ENCODE measurements at places on chromosomes 2 and 18. TPM values are rescaled to one million over a fixed set of nuclear protein-coding genes. Genes with fewer than 3 reads are reported as not detected.

Gene UGT1A8
- 15.9 TPM for total RNA-seq

Gene LYPD1
- total RNA-seq = 0.66 TPM

Gene IL37
- not detected for total RNA-seq

Gene UGT1A4
- total RNA-seq = 0.93 TPM

Gene MBD1
- total RNA-seq = 92.3 TPM

Gene TM4SF20
- 34.9 TPM for total RNA-seq

Gene SNX17
- 99.6 TPM for total RNA-seq

Gene CXCR1
- total RNA-seq = not detected

Gene PROM2
- 27.4 TPM for total RNA-seq

Gene HOXD9
- total RNA-seq = 1.7 TPM

Gene CCL20
- total RNA-seq = 43.5 TPM

Gene PID1
- total RNA-seq = 40.3 TPM

Gene ATP6V1C2
- total RNA-seq = 1.7 TPM

Gene ERMN
- total RNA-seq = 0.37 TPM

Gene SERPINB4
- total RNA-seq = not detected

Gene DES
- total RNA-seq = 24.0 TPM

Gene ARHGAP15
- 1.6 TPM for total RNA-seq

Gene ALKAL2
- total RNA-seq = 0.72 TPM

Gene PRKCE
- total RNA-seq = 17.5 TPM

Gene IL36A
- not detected for total RNA-seq

Gene COLEC11
- 0.47 TPM for total RNA-seq

Gene PPP1R7
- 77.8 TPM for total RNA-seq

Gene PIGN
- 30.1 TPM for total RNA-seq

Gene MEIS1
- 23.1 TPM for total RNA-seq

Gene TUBB8B
- not detected for total RNA-seq

Gene CDH7
- 0.05 TPM for total RNA-seq

Gene ALPI
- total RNA-seq = 27.1 TPM

Gene MPHOSPH10
- total RNA-seq = 26.4 TPM

Gene VWC2L
- total RNA-seq = not detected

Gene MFF
- total RNA-seq = 72.2 TPM

Gene CYP27A1
- total RNA-seq = 21.7 TPM

Gene ERICH2
- not detected for total RNA-seq

Gene LINC00305
- total RNA-seq = not detected

Gene MARCHF7
- 75.1 TPM for total RNA-seq

Gene POTEJ
- total RNA-seq = 0.17 TPM

All from colonic mucosa (tissue), 4 donors.